ENCODE measurements at places on chromosomes 5 and 9.

GRCh38 chr5:144151026-144151425, 19.4 kb downstream of the YIPF5 start:
- DNase-seq, result no peak

DNA sequence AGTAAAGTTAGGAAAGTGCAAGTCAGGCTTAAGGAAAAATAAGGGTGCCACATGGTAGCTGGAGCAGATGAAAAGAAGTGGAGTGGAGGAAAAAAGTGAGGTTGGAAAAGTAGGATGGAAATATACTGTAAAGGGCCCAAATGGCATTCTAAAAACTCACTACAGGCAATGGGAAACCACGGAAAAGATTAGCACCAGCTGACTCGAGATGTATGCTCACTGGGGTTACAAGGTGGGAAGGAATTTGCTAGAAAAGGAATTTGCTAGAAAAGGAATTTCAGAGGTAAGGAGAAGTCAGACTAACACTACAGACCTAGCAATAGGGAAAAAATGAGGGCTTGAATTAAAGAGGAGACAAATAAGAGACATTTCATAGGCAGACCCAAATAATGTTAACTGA, 3.6 kb downstream of the PSMD5 start:
- DNase-seq, result no peak

GRCh38 chr5:104062621-104063377, 500.2 kb upstream of the NUDT12 start:
- no peak for DNase-seq

GRCh38 chr5:63923914-63924313, 38.3 kb downstream of the HTR1A start:
- DNase-seq, result no peak

DNA sequence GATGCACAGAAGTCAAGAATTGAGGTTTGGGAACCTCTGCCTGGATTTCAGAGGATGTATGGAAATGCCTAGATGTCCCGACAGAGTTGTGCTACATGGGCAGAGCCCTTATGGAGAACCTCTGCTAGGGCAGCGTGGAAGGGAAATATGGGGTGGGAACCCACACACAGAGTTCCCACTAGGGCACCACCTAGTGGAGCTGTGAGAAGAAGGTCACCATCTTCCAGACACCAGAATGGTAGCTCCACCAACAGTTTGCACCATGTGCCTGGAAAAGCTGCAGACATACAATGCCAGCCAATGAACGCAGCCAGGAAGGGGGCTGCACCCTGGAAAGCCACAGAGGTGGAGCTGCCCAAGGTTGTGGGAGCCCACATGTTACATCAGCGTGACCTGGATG, 104.5 kb downstream of the STK32A start:
- DNase-seq, result no peak

GRCh38 chr5:15124871-15125568, 253.4 kb upstream of the ANKH start:
- no peak for DNase-seq

- no peak for DNase-seq
Observed at GRCh38 chr9:12785260-12785770, 10.5 kb downstream of the LURAP1L start.

DNA sequence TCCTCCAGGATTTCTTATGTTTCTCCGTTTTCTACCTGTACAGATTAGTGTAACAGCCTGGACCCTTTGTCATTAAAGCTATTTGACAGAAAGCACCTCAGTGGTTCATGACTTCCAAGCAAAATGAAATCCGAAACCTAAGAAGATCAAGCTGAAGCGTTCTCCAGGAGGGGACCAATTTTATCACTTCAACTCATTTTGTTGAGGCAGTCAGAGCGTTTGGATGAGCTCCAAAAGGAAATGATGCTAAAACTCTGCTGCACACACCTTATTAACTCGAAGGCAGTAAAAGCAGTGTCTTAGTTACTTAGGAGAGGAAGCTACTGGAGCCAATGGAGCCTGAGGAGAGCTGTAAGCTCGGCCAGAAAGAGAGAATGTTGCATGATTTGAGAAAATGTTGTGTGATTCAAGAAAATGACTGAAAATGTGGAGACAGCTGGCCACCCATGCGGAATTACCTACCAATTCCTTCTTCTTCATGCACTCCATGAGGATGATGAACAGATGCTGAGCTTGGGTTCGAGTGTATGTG, 346.7 kb upstream of the KLF9 start:
- no peak for DNase-seq

DNA sequence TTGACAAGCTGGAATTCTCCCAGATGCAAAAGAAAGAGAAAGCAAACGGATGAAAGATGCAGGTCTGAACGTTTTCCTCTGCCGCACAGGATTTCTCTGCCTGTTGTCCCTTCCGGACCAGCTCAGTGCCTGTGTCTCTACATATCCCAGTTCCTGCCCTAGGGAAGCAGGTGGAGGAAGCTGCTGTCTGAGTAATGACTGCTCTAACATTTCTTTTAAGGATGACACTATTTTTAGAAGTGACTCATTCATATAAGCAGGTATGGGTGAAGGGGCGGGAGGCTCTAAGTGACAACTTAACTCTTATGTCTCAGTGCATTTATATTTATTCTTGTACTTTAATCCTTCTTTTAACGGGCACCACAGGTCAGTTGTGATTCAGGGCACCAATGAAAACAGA, 128.8 kb downstream of the SLC24A2 start:
- DNase-seq, result no peak

GRCh38 chr9:135408476-135409254, 70.9 kb upstream of the PPP1R26 start:
- DNase-seq, result no peak

DNA sequence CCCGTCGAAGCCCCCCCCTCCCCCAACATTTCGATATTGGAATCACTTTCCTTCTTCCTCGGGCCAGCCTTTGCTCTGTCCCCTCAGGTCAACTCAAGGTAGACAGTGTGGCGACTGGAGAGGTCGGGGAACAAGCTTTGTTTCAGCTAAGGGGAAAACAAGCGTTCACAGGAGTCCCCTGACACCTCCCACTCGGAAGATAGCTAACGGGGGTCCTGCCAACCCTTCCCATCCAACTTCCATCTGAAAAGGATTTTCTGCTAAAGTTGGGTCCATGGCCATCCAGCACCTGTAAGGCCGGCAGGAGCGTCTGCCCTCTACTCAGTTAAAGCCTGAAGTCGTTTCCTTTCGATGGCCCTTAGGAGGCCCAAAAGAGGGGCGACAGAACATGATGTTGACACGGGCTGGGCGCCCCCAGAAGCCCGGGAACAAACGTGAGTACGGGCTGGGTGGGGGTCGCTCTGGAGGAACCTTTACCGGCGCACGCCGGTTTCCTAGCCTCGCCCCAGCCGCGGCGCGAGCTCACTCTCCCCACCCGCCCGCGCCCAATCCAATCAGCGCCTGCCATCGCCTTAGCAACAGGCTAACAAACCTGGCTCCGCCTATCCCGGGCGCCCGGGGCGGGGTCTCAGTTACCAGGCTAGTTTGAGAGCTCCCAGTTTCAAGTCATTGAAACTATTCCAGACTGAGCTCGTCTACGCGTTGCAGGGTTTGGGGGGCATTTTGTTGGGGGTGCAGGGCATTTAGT, 2.5 kb downstream of the ARRDC3 start:
- DNase-seq, result peak; percentile 93

DNA sequence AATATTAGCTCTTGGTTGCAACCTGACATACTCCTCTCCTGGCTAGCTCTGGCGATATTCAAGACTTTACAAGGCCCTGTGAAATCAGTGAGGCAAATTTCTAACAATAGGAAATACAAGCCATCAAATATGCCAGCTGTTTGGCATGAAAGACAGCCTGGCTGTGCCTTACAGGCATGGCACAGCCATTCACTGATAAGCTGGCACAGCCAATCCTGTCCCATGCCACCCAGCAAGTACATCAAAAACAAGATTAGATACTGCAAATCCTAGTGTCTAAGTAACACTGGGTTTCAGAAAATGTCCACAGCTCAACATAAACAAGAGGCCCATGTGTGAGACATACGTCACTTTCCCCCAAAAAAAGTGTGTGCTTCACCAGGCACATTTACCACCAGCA, 1045.8 kb upstream of the DMAC1 start:
- DNase-seq, result no peak

- DNase-seq, result no peak
Observed at GRCh38 chr9:14314424-14314928, 535 bp upstream of the NFIB start.

GRCh38 chr5:31886206-31886605, 247.3 kb downstream of the PDZD2 start:
- DNase-seq, result no peak

GRCh38 chr9:17930071-17930470, 351.2 kb downstream of the SH3GL2 start:
- no peak for DNase-seq

GRCh38 chr5:14873093-14873492, 1.5 kb upstream of the ANKH start:
- DNase-seq, result no peak

DNA sequence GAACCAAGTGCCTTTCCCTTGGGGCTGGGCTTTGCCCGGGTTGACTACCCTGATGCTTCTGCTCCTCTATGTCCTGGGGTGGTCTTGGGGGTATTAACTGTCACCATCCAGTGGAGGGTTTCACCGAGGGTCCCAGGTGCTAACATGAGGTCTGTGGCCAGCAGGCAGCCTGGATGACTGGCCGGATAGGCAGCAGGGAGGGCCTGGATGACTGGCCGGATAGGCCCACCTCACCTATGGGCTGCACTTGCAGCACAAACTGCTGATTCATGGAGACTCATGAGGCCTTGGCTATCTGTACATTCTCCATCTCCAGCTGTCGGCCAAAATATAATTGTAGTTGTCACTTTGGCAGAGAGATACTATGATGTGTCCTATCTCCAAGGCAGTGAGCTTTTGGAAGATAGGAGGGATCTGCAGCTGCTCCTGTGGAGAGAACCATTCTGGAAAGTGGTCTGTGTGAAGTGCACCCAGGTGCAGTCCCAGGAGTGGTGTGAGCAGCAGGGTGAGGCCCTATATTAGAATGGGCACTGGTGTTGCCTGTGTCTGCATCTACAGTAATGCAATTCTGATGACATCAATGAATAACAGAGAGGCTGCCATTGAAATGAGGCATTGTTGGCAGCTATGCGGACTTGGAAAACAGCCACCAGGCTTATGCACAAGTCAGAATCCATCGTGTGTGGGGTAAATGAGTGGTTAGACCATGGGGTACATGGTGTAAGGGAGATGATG, 26.3 kb upstream of the CDKN2AIPNL start:
- DNase-seq, result no peak

DNA sequence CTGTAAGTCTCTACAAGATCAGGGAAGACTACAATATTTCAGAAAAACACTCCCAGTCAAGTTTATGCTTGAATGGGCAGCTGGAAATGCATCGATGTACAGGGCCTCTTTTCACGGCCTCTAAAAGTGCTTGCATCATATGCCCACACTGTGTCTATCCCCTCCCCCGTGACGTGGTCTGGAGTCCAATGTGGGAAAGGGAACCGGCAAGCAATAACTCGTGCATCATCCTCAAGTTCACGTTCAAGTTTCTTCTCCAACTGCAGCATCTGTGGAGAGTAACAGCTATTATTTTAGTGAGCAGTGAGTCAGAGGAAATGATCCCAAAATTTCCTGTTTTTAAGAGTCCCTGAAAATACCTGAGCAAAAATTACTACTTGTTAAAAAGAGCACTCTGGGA, 22.3 kb downstream of the ATPSCKMT start:
- no peak for DNase-seq

DNA sequence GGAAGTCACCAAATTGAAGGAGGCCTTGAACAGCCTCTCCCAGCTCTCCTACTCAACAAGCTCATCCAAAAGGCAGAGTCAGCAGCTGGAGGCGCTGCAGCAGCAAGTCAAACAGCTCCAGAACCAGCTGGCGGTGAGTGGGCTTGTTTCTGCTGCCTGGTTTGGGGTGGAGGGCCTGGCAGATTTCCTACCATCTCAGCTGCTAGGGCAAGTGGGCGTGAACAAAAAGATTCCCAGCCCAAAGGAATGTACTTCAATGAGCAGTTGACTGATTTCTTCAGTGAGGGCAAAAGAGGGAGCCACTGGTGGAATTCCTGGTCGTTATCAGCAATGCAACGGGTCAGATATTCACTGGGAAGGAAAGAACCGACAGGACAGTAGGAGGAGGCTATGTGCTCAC, 12.6 kb upstream of the TTC23L start:
- DNase-seq, result no peak

DNA sequence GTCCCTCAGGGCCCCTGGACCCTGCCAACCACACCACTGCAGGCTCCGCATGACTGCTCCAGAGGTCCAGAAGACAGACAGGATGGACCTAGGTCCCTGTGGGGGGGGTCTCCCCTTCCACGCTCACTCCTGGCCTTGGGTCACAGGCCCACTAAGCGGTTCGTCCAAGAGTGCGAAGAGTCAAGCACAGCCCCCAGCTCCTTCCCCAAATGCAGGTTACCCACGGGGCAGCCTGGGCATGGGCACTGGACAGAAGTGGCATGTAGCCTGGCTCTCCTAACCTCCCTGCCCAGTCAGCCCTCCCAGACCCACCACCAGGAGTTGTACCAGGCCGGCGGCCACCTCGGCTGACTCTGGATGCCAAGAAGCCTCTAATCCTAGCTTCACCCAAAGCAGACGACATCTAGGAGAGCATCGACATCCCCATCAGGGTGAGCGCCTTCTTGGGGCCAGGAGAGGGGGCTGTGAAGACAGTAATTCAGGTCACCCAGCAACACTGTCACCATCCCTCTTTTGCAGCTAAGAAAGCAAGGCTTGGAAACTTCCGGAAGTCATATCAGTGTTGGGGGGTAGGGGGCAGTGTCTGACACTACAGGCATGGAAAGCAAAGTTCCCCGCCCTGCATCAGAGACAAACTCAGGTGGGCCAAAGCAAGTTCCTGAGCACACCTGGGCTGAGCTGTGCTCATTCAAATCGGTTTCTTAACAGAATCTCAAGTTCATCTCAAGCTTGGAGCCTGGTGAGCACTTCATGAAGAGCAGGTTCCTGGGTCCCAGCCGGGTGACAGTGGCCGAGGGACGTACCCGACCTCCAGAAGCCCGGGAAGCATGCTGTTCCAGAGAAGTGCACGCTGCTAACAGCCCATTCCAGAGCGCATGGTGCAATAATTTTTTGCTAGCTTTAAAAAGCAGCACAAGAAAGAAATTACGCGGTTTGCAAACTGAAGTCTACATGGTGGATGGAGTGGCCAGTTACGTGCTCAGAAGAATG, 68.7 kb downstream of the SEMA4D start:
- no peak for DNase-seq

GRCh38 chr5:63255594-63255993, 677.0 kb downstream of the LRRC70 start:
- no peak for DNase-seq

GRCh38 chr5:115309751-115310370, 13.4 kb upstream of the CCDC112 start:
- no peak for DNase-seq

- no peak for DNase-seq
Observed at GRCh38 chr9:27353474-27354229, 56.7 kb upstream of the EQTN start.

GRCh38 chr5:671459-672328, 21.5 kb downstream of the TPPP start:
- DNase-seq, result peak; percentile 18

DNA sequence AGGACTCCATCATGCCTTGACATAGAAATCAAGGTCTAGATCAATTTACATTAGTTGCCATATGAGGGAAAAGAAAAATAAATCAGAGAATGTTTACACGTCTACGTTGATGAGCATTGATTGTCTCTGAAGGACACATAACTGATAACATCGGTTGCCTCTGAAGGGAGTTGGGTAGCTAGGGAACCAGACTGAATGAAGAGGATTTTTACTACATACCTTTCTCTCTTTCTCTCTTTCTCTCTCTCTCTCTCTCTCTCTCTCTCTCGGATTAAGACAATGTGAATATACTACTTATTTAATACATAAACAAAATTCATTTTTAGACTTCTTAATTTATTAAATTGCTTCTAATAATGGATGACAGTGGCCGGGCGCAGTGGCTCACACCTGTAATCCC, 118.4 kb upstream of the DAPK1 start:
- DNase-seq, result no peak
